ENCODE measurements at places on chromosomes 1 and 21. TPM values are rescaled to one million over a fixed set of nuclear protein-coding genes. Genes with fewer than 3 reads are reported as not detected.

SMCP gene
- total RNA-seq = not detected

SLAMF9 gene
- not detected for total RNA-seq

HPCA gene
- not detected for total RNA-seq

LY9 gene
- not detected for total RNA-seq

MPL gene
- not detected for total RNA-seq

SLC6A9 gene
- 4.1 TPM for total RNA-seq

SPRR2G gene
- total RNA-seq = not detected

SPATA17 gene
- total RNA-seq = 0.22 TPM

LYPD8 gene
- total RNA-seq = not detected

CFAP107 gene
- not detected for total RNA-seq

GBP4 gene
- total RNA-seq = 0.35 TPM

EPHA8 gene
- total RNA-seq = not detected

ETNK2 gene
- total RNA-seq = 15.6 TPM

LAMC1 gene
- total RNA-seq = 122 TPM

OLIG2 gene
- total RNA-seq = not detected

RAD54L gene
- 23.6 TPM for total RNA-seq

SLFNL1 gene
- total RNA-seq = not detected

FAM177B gene
- total RNA-seq = not detected

TSPEAR gene
- not detected for total RNA-seq

PRMT2 gene
- 98.8 TPM for total RNA-seq

SIM2 gene
- 22.3 TPM for total RNA-seq

EDARADD gene
- 3.3 TPM for total RNA-seq

SPRR1B gene
- total RNA-seq = 0.75 TPM

PRMT6 gene
- total RNA-seq = 25.0 TPM

B4GALT2 gene
- total RNA-seq = 69.5 TPM

ICOSLG gene
- 0.29 TPM for total RNA-seq

BACE2 gene
- 60.9 TPM for total RNA-seq

CCDC18 gene
- 16.2 TPM for total RNA-seq

HENMT1 gene
- total RNA-seq = 7.7 TPM

IGSF21 gene
- total RNA-seq = not detected

FNDC10 gene
- total RNA-seq = 2.6 TPM

PSRC1 gene
- total RNA-seq = 56.6 TPM

UMODL1 gene
- total RNA-seq = not detected

JMJD4 gene
- total RNA-seq = 13.5 TPM

RNF207 gene
- 16.9 TPM for total RNA-seq

IL24 gene
- total RNA-seq = not detected

AURKAIP1 gene
- total RNA-seq = 258 TPM

SLC44A5 gene
- total RNA-seq = 0.07 TPM

RIPPLY3 gene
- total RNA-seq = 5.1 TPM

LCA5L gene
- total RNA-seq = 0.65 TPM

CFAP141 gene
- not detected for total RNA-seq

MRAP gene
- not detected for total RNA-seq

Measured in epithelial cell of proximal tubule (primary cell).